HepG2 (cell line): ENCODE measurements at places on chromosomes 3 and 15. TPM values are rescaled to one million over a fixed set of nuclear protein-coding genes. Genes with fewer than 3 reads are reported as not detected.

FBXW12 gene
- total RNA-seq = not detected in 2 replicates

DNA sequence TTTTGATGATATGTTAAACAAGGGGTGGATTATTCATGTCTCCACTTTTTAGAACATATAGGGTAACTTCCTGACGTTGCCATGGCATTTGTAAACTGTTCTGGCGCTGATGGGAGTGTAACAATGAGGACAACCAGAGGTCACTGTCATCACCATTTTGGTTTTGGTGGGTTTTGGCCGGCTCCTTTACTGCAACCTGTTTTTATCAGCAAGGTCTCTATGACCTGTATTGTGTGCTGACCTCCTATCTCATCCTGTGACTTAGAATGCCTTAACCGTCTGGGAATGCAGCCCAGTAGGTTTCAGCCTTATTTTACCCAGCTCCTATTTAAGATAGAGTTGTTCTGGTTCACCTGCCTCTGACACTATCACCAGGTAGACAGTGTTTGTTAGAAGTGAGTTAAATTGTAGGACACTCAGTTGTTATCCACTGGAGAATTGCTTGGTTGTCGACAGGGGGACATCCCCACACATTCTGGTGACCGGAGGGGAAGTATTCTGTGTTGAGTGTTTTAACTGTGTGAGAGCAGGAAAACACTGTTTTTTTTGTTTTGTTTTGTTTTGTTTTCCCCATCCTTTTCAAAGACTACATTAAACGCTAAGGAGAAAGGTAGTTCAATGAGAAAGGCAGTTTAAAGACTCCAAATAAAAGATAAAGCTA, 36.9 kb upstream of the SKIL start:
- no peak for DNase-seq
- H3K4me3 ChIP-seq = no peak overlapping the region
- H3K27ac ChIP-seq = no peak overlapping the region
- H3K27me3 ChIP-seq = no peaks in the 10 kb centered on the region

- H3K4me3 ChIP-seq = no peak overlapping the region
- no peak overlapping the region for H3K27ac ChIP-seq
- DNase-seq = no peak
- H3K36me3 ChIP-seq = no peaks in the 10 kb centered on the region; the same call in 1 of the 2 replicates
These were observed 4.4 kb upstream of the GNAI2 start for GRCh38 chr3:50231581-50231980.

DNA sequence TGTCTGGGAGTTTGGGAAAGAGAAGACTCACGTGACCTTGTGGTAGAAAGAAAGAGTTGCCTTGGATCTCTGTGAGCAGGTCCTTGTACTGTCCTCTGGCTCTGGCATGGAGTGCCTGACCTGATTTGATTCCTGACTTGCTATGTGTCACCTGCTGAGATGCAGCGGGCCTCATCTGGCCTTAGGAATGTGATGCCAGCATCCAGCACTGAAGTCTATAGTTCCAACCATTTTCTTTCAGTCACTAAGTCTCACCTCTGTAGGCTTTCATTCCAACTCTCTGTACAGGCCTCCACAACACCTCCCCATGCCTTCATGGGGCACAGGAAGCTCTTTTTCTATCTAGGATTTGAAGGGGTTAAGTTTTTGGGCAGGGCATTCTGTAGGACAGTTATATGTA, 12.1 kb upstream of the OXSR1 start:
- H3K4me1 ChIP-seq = peaks cover 7% of the 10 kb centered on the region; the same call in 1 of the 2 replicates
- H3K4me3 ChIP-seq = no peak overlapping the region

- no peaks in the 10 kb centered on the region for H3K4me1 ChIP-seq
- H3K27me3 ChIP-seq = no peaks in the 10 kb centered on the region
- H3K36me3 ChIP-seq = peaks cover 13% of the 10 kb centered on the region; the same call in 1 of the 3 replicates
- no peak for DNase-seq
- no peak overlapping the region for H3K4me3 ChIP-seq
These were observed 26.4 kb downstream of the GNB5 start for GRCh38 chr15:52164631-52165265.

DNA sequence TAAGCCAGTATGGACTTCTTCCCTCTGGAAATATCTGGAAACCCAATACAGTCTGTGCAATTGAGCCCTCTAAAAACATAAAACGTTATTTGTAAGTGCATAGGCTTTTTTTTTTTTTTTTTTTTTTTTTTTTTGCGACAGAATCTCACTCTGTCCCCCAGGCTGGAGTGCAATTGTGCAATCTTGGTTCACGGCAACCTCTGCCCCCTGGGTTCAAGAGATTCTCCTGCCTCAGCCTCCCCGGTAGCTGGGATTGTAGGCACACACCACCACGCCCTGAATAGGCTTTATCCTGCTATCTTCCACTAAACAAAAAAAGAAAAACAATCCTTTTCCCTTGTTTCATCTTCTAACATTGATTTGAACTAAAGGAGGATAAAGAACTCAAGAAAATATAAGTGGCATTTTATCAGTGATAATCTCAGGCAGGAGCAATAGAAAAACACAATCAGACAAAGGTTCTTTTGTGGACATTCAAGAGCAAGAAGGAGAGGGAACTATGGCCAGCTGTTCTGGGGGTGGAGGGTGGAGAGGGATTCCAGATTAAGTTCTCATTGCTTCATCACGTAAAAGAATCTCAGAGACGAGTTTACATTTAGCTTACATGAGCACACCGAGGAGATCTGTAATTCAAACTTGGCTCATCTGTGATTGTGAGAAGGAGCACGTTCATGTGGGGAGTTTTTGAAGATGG, 68.6 kb downstream of the ITGB5 start:
- H3K36me3 ChIP-seq = peaks cover 72% of the 10 kb centered on the region
- no peak for DNase-seq
- H3K27ac ChIP-seq = peak overlapping the region; percentile 35
- no peak overlapping the region for H3K4me3 ChIP-seq
- peaks cover 58% of the 10 kb centered on the region for H3K4me1 ChIP-seq

DNA sequence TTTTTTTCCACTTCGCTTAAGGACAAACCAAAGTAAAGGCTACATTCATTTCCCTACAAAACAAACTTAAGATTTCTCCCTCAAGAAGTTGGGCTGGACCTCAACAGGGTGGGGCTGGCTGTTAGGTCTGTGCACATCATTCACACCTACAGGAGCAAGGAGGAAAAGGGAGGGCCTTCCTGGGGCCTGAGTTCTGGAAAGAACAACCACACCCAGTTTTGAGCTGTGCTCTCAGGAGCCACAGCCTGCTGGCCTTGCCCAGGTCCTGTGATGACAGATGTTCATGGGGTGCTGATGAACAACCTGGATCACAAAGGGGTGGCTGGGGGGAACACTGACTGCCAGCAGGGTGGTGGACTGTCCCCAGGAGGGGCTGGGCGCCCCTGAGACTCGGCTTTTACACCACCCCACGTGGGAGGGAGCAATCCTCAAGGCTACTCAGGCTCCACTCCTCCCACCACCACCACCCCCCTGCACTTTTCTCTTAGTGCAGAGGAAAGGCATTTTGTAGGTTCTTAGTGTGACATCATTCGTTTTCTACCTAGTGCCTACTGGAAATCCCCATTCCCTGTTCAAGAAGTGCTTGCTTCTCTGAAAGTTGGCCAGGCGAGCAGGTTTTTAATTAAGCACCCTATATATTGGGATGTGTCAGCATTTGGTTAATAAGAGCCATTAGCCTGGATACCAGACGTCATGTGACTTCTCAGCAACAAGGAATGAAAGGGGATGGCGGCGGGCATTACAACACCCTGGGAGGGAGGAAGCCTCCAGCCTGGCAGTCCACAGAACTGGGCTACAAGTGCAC, 35.7 kb downstream of the CCNB2 start:
- H3K4me1 ChIP-seq = no peaks in the 10 kb centered on the region
- H3K4me3 ChIP-seq = no peak overlapping the region
- peaks cover 61% of the 10 kb centered on the region for H3K36me3 ChIP-seq
- no peaks in the 10 kb centered on the region for H3K27me3 ChIP-seq
- H3K27ac ChIP-seq = no peak overlapping the region

GRCh38 chr15:39979606-39980005, 45.7 kb downstream of the EIF2AK4 start:
- H3K36me3 ChIP-seq = peaks cover 3% of the 10 kb centered on the region; the same call in 1 of the 2 replicates
- no peak overlapping the region for H3K27ac ChIP-seq
- DNase-seq = no peak
- peaks cover 16% of the 10 kb centered on the region for H3K4me1 ChIP-seq
- no peaks in the 10 kb centered on the region for H3K27me3 ChIP-seq

GRCh38 chr15:36671017-36671416, 91.6 kb downstream of the CDIN1 start:
- no peak for DNase-seq
- no peaks in the 10 kb centered on the region for H3K27me3 ChIP-seq
- H3K4me3 ChIP-seq = no peak overlapping the region

CCDC174 gene
- 11.0 and 12.4 TPM in 2 replicates for total RNA-seq

- no peaks in the 10 kb centered on the region for H3K27me3 ChIP-seq
- no peak overlapping the region for H3K4me3 ChIP-seq
- H3K27ac ChIP-seq = no peak overlapping the region
- peaks cover 69% of the 10 kb centered on the region for H3K36me3 ChIP-seq
These were observed 8.5 kb upstream of the CHD2 start for GRCh38 chr15:92891533-92892200.

DNA sequence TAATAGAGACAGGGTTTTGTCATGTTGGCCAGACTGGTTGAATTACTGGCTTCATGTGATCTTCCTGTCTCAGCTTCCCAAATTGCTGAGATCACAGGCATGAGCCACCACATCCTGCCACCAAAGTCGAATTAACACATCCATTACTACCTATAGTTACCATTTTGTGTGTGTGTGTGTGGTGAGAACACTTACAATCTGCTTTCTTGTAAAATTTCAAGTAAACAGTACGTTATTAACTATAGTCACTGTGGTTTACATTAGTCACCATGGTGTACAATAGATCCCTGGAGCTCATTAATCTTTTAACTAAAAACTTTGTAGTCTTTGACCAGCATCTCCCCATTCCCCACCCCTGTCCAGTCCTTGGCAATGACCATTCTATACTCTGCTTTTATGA, 270.0 kb downstream of the NAALADL2 start:
- H3K36me3 ChIP-seq = no peaks in the 10 kb centered on the region
- H3K27me3 ChIP-seq = no peaks in the 10 kb centered on the region; the same call in 1 of the 2 replicates
- H3K4me3 ChIP-seq = no peak overlapping the region
- no peak for DNase-seq
- no peak overlapping the region for H3K27ac ChIP-seq
- no peaks in the 10 kb centered on the region for H3K4me1 ChIP-seq

DNA sequence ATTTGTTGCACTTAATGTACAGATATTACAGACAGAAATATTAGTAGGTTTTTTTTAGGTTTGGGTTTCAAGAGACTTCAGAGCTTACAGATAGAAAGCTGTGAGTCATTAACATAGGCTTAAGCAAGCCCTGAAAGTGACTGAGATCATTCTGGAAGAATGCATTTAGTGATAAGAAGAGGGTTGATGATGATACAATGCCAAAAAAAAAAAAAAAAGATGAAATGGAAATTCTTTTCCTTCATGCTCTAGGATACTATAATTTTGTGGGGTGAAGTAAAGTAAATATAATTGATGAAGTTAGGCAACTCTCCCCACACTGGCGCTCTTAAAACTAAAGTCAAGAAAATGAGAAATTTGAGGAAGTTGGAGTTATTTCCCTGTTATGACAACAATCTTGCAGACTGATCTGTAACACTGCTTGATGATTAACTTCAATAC, 169.4 kb upstream of the ZNF385D start:
- DNase-seq = no peak
- H3K4me3 ChIP-seq = no peak overlapping the region
- no peaks in the 10 kb centered on the region for H3K36me3 ChIP-seq
- no peak overlapping the region for H3K27ac ChIP-seq
- no peaks in the 10 kb centered on the region for H3K4me1 ChIP-seq

VEPH1 gene
- total RNA-seq = not detected in 2 replicates

GPR87 gene
- not detected in 2 replicates for total RNA-seq

DNA sequence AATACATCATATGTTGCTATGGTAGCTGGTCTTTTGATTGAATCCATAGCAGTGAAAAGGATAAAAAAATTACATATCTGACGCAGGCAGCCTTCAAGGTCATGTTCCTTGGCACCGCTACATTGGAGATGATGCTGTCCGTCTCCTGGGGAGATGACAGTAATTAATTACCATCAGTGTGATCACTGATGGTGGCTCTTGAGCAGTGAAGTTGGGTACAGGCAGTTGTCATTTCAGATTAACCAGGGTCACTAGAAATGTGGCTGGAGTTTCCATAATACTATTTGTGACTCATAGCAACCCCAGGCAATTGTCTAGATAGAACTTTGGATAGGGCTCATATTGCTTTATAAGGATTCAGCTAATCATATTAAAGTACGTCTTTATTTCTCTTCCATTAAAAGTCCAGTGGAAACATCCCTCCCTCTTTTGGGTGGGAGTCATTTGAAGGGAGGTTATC, 136.3 kb downstream of the THSD4 start:
- H3K4me1 ChIP-seq = no peaks in the 10 kb centered on the region
- H3K4me3 ChIP-seq = no peak overlapping the region
- H3K27ac ChIP-seq = no peak overlapping the region

DNA sequence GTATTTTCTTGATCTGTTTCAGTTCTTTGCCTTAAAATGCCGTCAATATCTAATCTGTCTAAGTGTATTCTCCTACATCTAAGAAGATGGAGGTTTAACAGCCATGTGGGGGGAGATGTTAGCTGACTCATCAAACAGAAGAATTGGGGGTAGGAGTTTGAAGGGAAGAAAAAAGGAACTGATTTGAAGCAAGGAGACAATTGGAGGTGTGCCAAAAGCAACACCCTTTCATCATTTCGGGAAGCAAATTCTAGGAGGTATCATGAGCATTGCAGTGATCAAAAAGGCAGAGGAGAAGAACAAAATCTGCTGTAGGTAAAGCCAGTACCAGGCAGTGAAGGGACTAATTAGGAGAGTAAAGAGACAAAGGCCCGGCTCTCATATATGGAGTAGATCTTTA, 337.3 kb upstream of the TBC1D5 start:
- DNase-seq = no peak
- no peaks in the 10 kb centered on the region for H3K27me3 ChIP-seq
- H3K36me3 ChIP-seq = no peaks in the 10 kb centered on the region
- no peak overlapping the region for H3K27ac ChIP-seq
- H3K4me3 ChIP-seq = no peak overlapping the region

LMAN1L gene
- total RNA-seq = not detected in 2 replicates

- no peak for DNase-seq
- no peak overlapping the region for H3K4me3 ChIP-seq
- H3K27me3 ChIP-seq = no peaks in the 10 kb centered on the region
- no peak overlapping the region for H3K27ac ChIP-seq
- H3K36me3 ChIP-seq = peaks cover 50% of the 10 kb centered on the region
- no peaks in the 10 kb centered on the region for H3K4me1 ChIP-seq
These were observed 588.9 kb downstream of the FOXP1 start for GRCh38 chr3:70994644-70995043.

- H3K27ac ChIP-seq = no peak overlapping the region
- no peak for DNase-seq
- H3K4me1 ChIP-seq = no peaks in the 10 kb centered on the region
- no peak overlapping the region for H3K4me3 ChIP-seq
- no peaks in the 10 kb centered on the region for H3K36me3 ChIP-seq
These were observed 9.9 kb upstream of the CD200R1L start for GRCh38 chr3:112856537-112856936.

CNTN3 gene
- not detected in 2 replicates for total RNA-seq

DNA sequence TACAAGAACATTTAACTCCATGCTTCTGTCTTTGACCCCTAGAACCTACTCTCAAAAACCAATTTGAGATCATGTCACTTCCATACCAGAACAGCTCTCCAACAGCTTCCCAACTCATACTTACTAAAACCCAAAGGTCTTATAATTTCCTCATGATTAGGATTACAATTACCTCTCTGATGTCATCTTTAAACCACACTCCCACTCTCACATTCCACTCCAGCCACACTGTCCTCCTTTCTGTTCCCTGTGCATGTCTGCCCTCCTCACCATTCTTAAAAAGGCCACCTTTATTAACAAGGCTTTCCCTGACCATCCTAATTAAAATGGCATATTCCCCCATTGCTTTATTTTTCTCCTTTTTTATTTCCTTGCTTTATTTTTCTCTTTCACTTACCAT, 18.9 kb downstream of the PHC3 start:
- no peak overlapping the region for H3K27ac ChIP-seq
- H3K4me1 ChIP-seq = peaks cover 19% of the 10 kb centered on the region
- no peak overlapping the region for H3K4me3 ChIP-seq
- H3K27me3 ChIP-seq = no peaks in the 10 kb centered on the region
- peaks cover 33% of the 10 kb centered on the region for H3K36me3 ChIP-seq

DBR1 gene
- 16.7 and 22.7 TPM in 2 replicates for total RNA-seq
